Sigmoid colon (tissue), 7 donors: ENCODE measurements at places on chromosomes 11 and 22. TPM values are rescaled to one million over a fixed set of nuclear protein-coding genes. Genes with fewer than 3 reads are reported as not detected.

- no peak for DNase-seq
Measured at GRCh38 chr11:32225571-32226285, 134.9 kb downstream of the RCN1 start.

- peak; percentile 60 for DNase-seq
Measured at GRCh38 chr11:68960294-68961071, 20.3 kb downstream of the MRGPRD start.

DNA sequence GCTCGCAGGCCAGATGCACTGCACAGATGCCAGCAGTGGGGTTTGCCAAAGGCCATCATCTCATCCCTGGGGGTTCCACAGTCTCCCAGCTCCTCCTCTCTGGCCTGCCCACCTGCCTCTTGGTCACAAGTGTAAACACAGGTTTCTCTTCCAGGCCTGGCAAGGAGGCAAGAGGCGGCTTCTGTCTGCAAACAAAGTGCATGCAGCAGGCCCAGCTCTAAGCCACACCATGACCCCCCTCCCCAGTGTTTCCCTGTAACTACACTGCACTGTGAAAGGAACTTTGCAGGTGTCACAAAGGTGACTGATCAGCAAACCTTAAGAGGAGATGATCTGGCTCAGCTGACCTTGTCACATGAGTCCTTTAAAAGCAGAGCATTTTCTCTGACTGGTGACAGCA is 26.2 kb upstream of the SHISAL1 start:
- no peak for DNase-seq

GRCh38 chr11:57302489-57302888 is 22.3 kb downstream of the TNKS1BP1 start:
- DNase-seq: peak; percentile 61

Gene APOL5
- total RNA-seq: not detected

GRCh38 chr22:47164514-47165337 is 402.3 kb downstream of the TBC1D22A start:
- DNase-seq: peak; percentile 40

GRCh38 chr11:65071907-65072630 is 11.8 kb downstream of the CDCA5 start:
- DNase-seq: no peak

Gene IFTAP
- total RNA-seq: 51.5 TPM

GRCh38 chr11:24408202-24408601 is 88.7 kb upstream of the LUZP2 start:
- DNase-seq: no peak

Gene NOL12
- total RNA-seq: 13.8 TPM

DNA sequence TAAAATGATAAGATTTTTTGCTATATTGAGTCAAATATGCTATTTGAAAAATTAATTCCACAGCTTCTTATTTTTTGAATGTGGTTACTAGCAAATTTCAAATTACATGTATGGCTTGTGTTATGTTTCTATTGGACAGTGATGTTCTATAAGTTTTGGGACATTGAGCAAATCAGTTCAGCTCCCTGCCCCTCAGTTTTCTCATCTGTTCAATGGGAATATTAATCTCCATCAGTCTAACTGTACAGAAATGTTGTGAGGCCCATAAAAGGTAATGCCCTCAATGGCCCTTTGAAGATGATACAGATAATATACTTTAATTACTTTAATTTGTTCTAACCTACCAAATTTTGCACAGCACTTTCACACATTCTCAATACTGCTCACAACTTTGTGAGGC is 15.2 kb downstream of the WT1 start:
- DNase-seq: no peak

GRCh38 chr11:26231252-26231661 is 100.7 kb upstream of the ANO3 start:
- DNase-seq: no peak

DNA sequence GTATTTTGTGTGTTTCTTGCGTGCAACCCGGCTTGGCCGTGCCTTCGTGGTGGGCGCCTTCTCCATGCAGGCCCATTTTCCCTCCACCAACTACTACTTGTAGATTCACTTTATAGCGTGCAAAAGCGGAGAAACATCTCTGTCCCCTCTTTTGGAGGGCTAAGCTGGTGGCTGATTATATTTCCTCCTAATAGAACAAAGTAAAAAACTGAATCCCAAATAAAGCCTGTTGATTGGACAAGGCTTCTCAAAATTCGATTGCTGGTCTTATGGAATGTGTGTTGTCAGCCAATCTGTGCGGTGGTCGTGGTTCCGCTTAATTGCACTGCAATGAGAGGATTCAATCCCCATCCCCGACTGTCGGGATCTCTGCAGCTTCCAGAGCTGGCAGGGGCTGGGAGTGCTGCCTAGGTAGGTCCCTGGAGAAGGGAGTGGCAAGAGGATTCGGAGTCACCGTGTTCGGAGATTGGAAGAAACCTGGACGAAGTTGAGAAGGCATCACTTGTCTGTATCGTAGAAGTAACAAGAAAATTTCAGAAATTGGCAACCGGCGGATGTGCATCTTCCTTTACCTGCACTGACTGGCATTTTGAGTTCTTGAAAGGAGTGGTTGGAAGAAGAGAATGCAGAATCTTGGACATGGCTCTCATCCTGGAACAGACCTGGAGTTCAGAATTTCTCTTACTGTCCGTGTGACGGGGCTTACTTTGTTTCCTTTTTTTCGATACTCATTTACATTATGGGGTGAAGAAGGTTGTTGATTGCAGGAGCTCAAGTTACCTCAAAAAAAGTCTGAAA is 1.1 kb downstream of the HMGXB4 start:
- no peak for DNase-seq

Gene CHRM1
- total RNA-seq: 0.55 TPM

- DNase-seq: no peak
Measured at GRCh38 chr11:16484434-16484833, 128.1 kb upstream of the SOX6 start.

- DNase-seq: no peak
Measured at GRCh38 chr11:110505528-110506284, 76.0 kb downstream of the FDX1 start.

Gene KDM4E
- not detected for total RNA-seq

DNA sequence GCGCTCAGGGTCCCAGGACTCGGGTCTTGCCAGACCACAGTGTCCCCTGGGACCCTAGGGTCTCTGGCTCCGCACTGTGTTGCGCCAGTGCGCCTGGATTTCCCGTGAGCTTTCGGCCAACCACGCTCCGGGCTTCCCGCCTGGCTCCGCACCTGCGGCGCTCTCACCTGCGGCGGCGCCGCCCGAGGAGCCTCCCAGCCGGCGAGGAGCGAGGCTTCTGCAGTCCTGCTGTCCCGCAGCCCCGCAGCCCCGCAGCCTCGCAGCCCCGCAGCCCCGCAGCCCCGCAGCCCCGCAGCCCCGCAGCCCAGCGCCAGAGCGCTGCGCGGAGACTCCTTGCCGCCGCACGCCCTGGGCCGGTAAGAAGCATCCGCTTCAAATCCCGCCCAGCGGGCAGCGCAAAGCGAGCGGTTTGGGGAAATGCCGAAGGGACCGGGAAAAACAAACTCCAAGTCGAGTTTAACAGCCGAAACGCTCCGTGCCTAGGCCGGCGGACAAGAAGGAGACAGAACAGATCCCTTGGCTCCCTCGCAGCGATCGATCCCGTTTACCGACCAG is 939 bp downstream of the ALX4 start:
- no peak for DNase-seq

Gene KDM4D
- not detected for total RNA-seq

GRCh38 chr11:110297726-110298300 is 1.4 kb upstream of the RDX start:
- DNase-seq: no peak

DNA sequence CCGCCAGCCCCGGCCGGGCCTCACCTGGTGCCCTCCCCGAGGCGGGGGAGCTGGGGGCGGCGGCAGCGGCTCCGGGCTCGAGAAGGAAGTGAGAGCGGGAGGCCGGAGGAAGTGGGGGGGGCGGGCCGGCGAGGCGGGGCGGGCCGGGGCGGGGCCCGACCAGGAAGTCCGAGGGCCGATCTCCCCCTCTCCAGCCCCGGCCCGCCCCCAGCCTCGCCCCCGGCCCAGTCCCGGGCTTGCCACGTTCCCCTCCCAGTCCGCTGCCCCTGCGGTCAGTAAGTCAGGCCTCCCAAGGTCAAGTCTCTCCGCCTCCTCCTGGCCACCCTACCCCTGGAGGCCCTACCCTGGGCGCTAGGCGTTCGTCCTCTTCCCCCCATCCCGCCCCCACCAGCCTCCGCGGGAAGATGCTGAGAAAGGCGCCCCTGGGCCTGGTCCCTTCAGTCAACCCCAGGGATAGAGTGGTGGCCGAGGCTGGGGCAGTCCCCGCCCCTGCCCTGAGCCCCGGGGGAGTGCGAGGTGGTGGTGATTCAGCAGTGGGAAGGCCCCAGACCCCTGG is at the start of gene RHOG:
RHOG (minus strand) TSS at position 90 of the 556 bp plus-strand sequence. CDS start 12,821 bp downstream, outside the sequence.
- DNase-seq: peak; percentile 93

GRCh38 chr11:67484847-67485311 is 2.1 kb downstream of the AIP start:
- DNase-seq: peak; percentile 68

Gene SLCO2B1
- 31.7 TPM for total RNA-seq

Gene ANGPTL5
- 2.5 TPM for total RNA-seq

GRCh38 chr11:31874631-31875191 is 63.6 kb upstream of the PAX6 start:
- DNase-seq: no peak
